ENCODE measurements at places on chromosomes 3 and 15.

GRCh38 chr3:94647131-94647530 lies 584.3 kb downstream of the NSUN3 start:
- DNase-seq = no peak

DNA sequence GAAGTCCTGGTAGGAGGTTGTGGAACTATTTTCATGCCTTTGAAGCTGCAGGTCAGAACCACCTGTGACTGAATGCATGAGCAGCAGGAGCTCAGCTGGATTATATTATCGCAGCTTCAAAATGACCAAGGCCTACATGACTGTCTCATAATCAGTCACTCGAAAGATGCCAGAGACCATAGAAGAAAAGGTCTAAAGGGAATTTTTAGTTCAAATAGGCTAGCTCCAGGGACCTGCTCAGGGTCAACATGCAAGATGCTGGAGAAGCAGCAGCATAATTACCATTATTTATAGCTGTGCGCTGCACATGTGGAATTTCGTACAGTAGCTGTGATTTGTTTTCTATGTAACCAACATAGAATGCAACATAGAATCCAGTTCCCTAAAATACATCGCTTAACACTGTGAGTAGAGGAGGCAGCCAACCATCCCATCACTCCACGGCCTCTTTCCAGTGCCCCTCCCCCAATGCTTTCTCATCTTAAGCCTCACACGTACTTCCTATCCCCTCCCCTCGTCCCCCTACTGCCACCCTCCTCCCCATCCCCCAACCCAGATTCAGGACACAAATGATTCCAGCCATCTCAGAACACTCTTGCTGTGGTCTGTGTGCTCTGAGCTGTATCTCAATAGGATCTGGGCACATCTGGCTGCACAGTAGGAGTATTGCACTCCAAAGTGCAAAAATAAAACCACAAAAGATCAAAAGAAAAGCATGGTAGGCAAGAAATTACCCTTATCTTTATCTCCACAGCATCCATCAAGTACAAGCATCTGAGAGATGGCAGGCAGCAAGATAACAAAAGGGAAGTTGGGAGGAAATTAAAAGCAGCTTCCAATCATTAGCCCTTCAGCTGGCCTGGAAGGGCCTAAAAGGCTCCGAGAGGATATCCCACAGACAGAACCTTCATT lies 352.8 kb upstream of the SEMA6D start:
- no peak for DNase-seq

DNA sequence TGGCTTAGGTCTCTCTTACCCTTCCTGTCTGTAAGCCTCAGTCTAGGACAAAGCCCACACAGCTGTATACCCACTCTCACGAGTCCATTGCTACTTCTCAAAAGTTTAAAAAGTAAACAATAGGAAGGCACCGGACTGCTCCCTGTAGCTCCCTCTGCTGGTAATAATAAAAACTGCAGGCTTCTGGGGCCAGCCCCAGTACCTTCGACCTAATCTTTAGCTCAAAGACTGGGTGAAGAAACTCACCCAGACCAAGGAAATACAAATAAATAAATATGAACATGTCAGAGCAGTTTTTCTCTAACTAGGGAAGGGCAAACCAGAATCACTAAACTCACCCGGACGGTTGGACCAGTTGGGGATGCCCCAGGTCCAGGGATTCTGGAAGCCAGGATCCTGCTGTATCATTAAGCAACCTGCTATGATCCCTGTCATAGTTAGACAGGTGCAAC lies 5.0 kb downstream of the FAM219B start:
- DNase-seq = peak; percentile 70

GRCh38 chr15:39784125-39784524 lies 1.5 kb upstream of the FSIP1 start:
- no peak for DNase-seq

- DNase-seq = no peak
Observed at GRCh38 chr3:169613053-169613803, 50.3 kb downstream of the MECOM start.

DNA sequence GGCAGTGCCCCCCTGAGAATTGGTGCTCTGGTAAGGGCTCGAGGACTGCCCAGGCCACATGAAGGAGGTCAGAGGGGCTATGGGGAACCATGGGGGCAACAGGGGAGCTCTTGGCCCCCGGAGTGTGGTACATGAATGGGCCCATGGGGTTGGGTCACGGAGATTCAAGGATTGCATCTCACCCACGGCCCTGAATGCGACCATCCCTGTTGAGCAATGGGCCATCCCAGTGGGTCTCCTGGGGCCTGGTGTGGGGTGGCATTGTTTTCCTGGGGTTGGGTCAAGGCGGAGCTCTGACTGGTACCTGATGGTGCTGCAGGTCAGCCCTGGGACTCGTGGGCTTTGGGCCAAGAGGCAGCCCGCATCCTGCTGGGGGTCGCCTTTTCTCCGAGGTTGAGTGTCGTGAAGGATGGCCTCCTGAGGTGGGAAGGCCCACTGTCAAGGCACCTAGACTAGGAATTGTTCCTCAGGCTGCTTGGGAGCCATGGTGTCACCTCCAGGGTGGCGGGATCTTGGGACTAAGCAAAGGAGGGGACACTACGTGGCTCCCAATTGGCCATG lies 198.3 kb downstream of the UBE3A start:
- DNase-seq = no peak

DNA sequence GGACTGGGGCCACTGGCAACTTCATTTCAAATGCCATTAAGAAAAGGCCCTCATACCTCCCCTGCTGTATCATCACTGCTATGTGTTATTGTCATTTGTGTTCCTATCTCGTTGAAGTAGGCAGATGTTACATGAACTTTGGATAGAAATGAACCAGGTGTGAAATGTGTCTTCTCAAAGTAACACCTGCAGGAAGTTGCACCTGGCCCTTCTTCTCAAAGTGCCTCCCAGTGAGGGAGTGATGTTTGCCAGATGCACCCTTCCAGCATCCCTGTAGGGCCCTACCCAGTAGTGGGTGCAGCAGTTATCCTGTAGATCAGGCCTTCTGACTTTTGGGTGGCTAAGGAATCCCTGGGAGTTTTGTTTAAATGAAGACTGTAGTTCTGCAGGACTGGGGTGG lies 197.7 kb upstream of the CTNNB1 start:
- DNase-seq = no peak

DNA sequence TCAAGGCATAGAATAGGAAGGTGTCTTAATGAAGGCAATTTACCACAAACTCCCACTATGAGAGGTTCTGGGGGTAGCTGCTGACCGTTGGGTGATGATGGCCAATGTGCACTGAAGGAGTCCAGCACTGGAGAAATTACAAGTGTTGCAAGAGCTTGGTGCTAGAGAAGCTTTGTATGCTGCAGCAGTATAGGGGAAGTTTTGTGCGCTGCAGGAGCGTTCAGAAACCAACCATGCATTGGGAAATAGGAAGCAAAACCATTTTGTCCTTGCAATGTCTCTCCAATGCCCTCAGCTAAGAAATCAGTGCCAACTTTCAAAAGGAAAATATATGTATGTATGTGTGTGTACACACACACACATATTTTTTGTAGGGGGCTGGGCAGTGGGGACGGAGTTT lies 441.6 kb upstream of the NAALADL2 start:
- no peak for DNase-seq

DNA sequence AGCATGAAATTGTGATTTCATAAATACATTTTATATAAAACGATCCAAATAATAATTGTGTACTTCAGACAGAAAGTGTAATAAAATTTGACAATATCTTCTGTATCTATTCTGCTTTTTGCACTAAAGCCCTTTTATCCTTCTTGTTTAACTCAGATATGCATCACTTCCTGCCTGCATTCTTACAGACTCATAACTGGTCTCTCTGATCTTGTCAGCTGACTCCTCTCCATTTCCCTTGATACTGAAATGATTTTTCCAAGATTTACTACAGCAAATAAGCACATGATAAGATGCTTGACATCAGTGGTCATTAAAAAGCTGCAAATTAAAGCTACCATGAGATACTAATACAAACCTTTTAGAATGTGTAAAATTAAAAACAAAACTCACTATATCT lies 25.3 kb upstream of the SI start:
- no peak for DNase-seq

- no peak for DNase-seq
Observed at GRCh38 chr15:81567924-81568323, 193.9 kb upstream of the TMC3 start.

DNA sequence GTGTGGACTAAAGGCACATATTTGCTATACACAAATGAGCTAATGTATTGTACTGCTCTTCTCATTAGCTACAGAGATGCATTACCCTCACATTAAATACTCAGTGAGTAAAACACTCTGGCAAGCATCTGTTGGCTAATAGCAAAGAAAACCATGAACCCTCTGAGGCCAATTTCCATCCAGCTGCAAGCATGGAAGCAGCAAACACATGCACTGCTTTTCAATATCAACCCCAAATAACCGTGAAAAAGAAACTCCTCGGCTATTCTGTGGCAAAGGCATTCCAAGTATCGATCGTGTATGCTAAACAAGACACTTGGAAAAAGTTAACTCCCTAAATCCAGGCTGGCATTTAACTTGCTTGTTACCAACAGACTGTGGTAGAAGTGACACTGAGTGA lies 67.0 kb downstream of the PEAK1 start:
- DNase-seq = no peak

DNA sequence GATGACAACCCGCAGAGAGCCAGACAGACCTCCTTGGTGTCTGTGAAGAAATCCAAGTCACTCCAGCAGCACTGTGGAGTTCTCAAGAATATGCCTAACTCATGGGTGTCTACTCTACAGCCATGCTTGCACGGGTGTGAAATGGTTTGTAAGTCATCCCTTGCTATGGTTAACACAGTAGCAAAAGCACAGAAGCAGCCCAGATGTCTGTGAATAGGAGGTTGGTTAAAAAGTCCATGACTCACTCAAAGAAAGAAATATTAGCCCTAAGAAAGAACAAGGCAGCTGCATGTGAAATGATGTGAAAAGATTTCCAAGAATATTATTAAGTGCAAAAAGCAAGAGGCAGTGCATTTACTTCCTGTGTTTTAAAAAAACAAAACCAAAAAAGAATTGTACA lies 12.1 kb upstream of the LIMD1 start:
- DNase-seq = no peak

GRCh38 chr15:52385670-52386069 lies 90.1 kb upstream of the MYO5C start:
- no peak for DNase-seq

GRCh38 chr3:169694117-169694516 lies 30.6 kb upstream of the MECOM start:
- no peak for DNase-seq

DNA sequence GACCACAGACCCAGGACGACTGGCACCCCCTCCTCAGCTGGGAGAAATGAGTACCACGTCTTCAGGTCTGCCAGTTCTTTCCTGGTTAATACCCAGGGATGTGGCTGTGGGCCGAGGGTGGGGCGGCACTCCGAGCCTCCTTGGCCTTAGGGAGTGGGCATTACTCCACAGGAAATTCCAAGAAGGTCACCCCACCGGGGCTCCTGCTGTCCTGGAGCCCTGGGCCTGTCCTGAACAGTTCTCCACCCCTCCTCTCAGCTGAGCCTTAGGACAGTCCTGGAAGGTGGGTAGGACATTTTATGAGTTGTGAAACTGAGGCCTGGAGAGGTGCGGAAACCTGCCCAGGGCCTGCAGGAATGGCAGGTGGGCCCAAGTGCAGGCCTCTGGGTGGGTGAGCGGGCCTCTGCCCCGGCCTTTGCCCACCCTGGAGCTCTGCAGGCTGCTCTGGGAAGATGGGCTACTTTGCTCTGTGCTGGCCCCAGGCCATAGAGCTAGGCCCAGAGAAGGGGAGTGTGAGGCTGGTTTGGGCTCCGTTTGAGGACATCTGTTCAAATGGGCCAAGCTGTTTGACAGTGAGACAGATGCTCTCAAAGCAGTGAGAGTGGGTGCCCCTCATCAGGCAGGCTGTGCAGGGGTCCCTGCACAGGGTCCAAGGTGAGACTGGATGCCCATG lies 103.1 kb downstream of the TMEM266 start:
- no peak for DNase-seq

DNA sequence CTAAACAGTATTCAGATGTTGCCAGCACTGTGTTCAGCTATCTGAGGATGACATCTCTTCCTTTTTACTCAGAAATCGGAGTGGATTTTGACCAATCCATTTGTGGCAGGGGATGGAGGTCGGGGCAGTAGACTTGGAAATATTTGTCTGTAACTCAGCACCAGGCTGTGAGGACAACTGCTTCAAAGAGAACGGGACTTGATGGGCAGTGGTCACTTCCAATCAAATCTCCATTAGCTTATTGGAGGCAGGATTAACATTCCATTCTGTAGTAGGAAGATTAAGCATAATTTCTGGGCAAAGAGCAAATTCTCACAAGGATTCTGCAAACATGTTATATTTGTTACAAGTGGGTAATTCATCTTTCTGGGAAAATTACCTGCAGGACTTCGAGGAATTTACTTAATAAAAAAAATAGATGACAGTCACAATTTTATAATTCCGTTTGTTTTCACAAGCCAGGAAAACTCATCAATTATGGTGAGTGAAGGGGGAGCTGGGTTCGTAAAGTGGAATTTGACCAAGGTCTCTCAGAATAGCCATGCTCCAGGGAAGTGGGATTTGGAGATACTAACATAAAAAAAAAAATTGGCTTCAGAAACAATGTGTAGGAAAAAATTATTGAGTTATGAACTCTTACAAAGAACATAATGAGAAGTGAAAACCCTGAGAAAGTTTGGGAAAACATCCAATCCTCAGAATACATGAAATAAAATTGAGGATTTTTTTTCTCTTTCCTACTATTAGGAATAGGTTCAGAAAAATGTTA lies 18.1 kb downstream of the CRABP1 start:
- no peak for DNase-seq

GRCh38 chr3:155738580-155739076 lies 6.2 kb downstream of the PLCH1 start:
- DNase-seq = no peak

DNA sequence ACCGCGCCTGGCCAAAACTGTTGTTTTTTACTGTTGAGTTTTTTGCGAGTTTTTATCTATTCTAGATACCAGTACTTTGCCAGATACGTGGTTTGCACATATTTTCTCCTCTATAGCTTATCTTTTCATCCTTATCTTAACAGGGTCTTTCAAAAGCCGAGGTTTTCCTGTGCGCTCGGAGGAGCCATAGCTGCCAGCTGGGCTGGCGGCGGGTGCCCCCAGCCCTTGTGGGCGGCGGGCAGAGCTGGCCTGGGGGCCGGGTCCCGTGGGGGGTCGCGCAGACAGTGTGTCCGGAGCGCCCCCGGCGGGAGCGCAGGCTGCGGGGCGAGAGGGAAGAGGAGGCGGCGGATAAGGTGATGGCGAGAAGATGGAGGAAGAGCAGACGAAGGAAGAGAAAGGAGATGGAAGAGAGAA lies 11.1 kb upstream of the EIF4A2 start:
- DNase-seq = no peak

- DNase-seq = no peak
Observed at GRCh38 chr15:47959617-47960413, 161.0 kb upstream of the SLC24A5 start.

DNA sequence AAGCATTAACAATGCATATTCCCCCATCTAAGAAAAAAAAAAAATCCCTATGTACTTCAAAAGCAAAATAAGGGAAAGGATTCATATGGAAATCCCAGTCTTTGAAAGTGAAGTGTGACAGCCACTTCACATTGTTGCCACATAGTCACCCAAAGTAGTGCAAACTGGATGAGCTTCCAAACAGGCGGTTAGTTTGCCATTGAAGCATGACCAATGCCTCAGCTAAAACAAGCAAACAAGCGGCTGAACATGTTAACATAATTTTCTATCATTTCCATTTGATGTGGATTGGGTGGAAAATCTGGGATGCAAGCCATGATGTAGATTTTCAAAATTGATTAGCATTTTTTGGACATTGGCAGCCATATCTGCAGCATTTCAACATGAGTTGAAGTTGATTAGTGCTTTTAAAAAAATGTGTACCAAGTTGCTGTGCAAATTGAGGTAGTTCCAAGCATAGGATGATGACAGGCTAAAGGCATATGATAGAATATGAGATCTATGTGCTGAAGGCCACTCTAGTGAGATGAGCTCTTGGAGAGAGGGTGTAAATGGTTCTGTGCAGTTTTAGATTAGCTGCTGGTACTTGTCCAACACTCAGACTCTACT lies 405.2 kb downstream of the NR2F2 start:
- no peak for DNase-seq

Measured in LoVo (cell line).